ENCODE measurements at places on chromosomes 13 and 19.

GRCh38 chr13:33582121-33582520, 235.8 kb upstream of the RFC3 start:
- DNase-seq: peak; percentile 6

GRCh38 chr13:32430018-32430747, 2.3 kb upstream of the N4BP2L1 start:
- no peak for DNase-seq

- DNase-seq: no peak
Measured at GRCh38 chr13:79289571-79289970, 116.5 kb downstream of the RBM26 start.

- no peak for DNase-seq
Measured at GRCh38 chr13:54949735-54950134, 1921.1 kb downstream of the OLFM4 start.

DNA sequence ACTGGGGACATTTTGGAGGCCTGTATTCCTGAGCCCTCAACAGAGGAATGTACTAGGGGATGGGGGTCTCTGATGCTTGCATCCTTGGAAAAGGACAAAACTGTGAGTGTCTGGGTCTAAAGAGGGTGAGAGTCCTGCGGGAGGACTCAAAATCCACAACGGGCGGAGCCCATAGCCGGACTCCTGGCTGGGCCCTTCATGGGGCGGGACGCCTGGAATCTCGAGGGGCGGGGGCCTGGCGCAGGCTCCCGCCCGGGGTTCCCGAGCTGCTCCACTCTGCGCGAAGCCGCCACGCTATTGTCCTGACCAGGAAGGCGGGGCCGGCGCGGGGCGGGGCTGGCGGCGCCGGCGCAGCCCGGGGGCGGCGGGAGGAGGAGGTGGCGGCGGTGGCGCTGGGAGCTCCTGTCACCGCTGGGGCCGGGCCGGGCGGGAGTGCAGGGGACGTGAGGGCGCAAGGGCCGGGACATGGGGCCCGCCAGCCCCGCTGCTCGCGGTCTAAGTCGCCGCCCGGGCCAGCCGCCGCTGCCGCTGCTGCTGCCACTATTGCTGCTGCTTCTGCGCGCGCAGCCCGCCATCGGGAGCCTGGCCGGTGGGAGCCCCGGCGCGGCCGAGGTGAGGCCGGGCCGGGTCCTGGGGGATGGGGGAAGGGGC, at the start of gene APLP1:
APLP1 (plus strand) TSS at position 403 of the 651 bp plus-strand sequence; CDS start at position 466, 63 bp downstream.
- no peak for DNase-seq

DNA sequence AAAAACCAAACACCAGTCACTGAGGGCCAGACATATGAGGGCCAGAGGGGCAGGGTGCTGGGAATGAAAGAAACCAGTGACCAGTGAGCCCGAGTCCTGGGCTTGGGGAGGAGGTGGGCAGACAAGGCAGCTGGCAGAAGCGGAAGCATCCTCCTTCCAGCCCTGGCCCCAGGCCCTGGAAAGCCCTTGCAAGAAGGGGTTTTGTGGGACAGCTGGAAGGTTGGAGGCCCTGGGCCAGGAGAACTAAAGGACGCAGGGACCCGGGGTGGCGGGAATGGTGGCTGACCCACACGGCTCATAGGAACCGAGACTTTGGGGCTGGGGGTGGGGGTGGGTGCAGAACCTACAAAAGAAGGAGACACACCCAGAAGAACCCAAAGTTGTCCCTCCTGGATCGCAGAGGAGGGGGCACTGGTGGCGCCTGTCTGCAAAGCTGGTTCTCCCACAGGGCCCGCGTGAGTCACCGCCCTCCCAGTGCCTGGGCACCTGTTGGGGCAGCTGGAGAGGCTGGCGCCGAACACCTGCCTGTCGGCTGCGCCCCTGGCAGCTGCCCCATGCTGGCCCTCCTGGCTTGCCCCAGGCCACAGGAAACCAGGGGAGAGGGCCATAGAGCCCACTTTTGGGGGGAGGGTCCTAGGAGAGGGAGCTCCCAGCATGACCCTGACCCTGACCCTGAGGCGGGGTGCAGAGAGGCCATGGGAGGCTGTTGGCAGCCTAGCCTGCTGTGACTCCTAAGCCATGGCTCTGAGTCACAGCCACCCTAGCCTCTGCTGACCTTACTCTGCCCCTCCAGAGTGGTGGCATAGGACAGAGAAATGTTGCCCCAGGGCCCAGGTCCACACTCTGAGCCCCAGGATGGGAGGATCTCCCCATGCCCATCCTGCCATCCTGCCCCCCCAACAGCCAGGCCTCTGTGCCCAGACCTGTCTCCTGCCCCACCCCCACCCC, 802 bp downstream of the DMPK start:
- DNase-seq: no peak

- no peak for DNase-seq
Measured at GRCh38 chr13:79287939-79288795, 117.9 kb downstream of the RBM26 start.

- no peak for DNase-seq
Measured at GRCh38 chr13:74555651-74556420, 421.6 kb upstream of the KLF12 start.

- DNase-seq: no peak
Measured at GRCh38 chr19:51025401-51025800, 1.0 kb downstream of the KLK11 start.

- DNase-seq: peak; percentile 69
Measured at GRCh38 chr13:80338781-80339562, 2.0 kb downstream of the SPRY2 start.

DNA sequence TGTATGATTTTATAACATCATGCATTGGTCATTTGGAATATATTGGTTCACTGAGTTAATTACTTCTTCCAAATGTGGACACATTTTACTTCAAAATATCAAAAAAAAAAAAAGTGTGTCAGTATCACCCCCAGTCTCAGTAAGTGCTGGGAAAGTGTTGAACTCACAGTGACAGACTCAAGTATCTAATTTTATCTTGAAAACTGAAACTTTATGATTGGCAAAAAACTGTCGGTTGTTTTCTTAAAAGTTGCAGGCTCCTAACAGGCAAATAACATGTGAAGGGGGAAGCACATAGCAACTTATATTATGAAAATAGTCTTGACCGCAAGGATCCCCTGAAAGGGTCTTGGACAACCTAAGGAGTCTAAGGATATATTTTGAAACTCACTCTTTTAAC, 33.5 kb upstream of the TPP2 start:
- DNase-seq: no peak

GRCh38 chr13:25827831-25828465, 223.9 kb downstream of the SHISA2 start:
- DNase-seq: no peak

- peak; percentile 95 for DNase-seq
Measured at GRCh38 chr13:92838786-92839185, 387.8 kb upstream of the GPC6 start.

DNA sequence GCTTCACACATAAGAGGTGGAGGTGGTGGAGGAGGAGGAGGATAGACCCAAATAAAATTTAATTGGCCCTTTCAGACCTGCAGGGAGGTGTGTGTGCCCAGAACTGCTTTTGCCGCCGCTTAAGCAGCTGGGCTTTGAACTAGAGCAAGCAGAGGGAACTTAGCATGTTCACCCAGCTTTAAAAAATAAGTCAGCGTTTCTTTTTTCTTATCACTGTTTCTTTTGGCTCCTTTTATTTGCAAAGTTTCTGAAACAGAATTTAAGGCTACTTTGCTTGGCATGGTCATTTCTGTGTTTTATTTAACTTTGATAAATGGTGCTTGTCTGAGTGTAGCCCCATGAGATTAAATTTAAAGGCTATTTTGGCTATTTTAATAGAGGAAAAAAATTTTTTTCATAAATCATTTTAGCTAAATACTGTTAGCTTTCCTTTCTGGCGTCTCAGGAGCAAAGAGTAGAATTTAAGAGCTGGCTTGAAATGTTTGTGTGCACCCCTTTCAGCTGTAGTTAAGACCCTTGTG, 43.3 kb upstream of the RNF113B start:
- DNase-seq: no peak

DNA sequence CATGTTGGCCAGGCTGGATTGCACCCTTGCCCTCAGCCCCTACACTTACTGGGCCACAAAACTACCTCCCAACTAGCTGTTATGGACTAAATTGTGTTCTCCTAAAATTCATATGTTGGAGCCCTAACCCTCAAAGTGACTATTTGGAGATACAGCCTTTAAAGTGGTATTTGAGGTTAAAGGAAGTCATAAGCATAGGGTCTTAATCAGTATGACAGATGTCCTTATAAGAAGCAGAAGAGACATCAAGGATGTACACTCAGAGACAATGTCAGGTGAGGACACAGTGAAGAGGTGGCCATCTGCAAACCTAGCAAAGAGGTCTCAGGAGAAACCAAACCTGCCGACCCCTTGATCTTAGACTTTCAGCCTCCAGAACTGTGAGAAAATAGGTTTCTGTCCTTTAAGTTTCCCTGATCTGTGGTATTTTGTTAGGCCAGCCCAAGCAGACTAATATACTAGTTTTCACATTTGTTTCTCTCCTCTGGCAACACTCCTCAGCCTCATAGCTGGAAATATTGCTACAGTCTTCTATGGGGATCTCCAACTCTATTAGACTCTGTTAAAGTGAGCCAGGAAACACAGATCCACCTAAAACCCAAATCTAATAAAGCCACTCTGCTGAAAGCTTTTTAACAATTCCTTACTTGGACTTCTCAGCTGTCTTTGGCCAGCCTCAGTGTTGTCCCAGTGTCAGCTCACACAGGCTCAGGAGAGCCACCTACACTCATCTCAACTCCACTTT, 256.5 kb downstream of the TBC1D4 start:
- no peak for DNase-seq

DNA sequence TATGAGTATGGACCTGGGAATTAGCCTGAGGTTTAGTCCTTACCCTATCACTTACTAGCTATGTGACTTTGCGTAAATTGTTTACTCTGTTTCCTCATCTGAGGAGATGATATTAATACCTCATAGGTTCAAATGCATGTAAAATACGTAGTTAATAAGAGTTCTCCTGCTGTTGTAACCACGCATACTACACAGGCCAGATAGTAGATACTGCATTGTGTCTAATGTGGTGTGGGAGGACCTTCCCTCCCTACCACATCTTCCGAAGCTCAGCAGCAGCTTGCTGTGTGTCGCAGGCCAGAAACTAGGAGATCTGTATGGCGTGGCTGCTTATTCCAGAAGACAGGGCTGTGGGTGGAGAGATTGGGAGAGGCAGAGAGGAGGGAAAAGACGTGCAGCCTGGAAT, 23.0 kb downstream of the GTF2F2 start:
- DNase-seq: no peak

GRCh38 chr13:99151516-99151915, 49.1 kb upstream of the UBAC2 start:
- DNase-seq: no peak

DNA sequence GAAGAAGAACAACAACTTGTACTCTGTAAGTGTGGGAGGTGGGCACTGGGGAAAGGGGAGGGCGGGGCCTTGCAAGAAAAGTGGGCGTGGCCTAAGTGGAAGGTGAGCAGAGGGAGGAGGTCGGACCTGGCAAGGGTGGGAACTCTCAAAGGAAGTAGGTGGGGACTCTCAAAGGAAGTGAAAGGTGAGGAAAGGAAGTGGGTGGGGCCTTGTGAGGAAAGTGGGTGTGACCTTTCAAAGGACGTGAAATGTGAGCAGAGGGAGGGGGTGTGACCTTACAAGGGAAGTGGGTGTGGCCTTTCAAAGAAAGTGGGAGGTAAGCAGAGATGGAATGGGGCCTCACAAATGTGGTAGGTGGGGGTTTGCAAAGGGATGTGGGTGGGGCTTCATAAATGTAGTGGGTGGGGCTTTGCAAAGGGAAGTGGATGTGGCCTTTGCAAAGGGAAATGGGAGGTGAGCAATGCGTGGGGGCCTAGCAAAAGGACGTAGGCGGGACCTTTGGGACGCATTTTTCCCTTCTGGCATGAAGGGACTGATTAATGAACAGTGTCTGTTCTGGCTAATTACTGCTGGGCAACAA, 25.9 kb downstream of the ACSBG2 start:
- DNase-seq: no peak

DNA sequence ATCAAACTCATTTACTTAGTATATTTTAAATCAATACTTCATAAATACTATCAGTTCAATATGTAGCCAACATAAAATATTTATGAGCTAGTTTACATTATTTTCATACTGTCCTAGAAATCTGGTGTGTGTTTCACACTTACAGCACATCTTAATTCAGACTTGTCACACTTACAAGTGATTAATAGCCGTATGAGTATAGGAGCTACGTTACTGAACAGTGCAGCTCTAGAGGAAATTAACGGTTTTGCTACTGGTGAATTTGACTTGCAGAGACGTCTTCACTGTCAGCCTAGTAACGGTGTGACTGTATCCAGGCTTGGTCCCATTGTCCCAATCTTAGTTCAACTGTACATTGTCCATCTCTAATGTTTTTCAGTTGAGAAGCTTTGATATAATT, 33.7 kb upstream of the POSTN start:
- DNase-seq: no peak

- DNase-seq: no peak
Measured at GRCh38 chr13:25528266-25528665, 156.5 kb downstream of the ATP8A2 start.

DNA sequence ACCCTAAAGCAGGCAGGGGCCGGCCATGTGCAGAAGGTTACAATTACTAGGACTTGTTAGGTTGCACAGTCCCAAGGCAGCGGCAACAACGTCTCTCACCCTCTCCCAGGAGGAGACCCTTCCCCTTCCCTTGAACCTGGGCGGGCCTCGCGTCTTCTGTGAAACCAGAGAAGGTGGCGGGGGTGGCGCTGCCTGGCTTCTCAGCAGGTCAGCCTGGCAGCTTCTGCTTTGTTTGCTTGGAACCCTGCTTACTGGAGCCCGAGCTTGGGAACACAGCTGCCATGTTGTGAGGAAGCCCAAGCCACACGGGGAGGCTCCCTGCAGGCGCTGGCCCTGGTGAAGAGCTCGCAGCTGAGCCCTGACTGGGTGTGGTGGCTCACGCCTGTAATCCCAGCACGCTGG, 15.5 kb downstream of the MKNK2 start:
- no peak for DNase-seq

- DNase-seq: no peak
Measured at GRCh38 chr19:1258707-1259205, 10.4 kb downstream of the MIDN start.

GRCh38 chr19:4969292-4969771, 419 bp downstream of the KDM4B start:
- no peak for DNase-seq

- DNase-seq: no peak
Measured at GRCh38 chr13:90974249-90974975, 373.1 kb upstream of the MIR17HG start.

DNA sequence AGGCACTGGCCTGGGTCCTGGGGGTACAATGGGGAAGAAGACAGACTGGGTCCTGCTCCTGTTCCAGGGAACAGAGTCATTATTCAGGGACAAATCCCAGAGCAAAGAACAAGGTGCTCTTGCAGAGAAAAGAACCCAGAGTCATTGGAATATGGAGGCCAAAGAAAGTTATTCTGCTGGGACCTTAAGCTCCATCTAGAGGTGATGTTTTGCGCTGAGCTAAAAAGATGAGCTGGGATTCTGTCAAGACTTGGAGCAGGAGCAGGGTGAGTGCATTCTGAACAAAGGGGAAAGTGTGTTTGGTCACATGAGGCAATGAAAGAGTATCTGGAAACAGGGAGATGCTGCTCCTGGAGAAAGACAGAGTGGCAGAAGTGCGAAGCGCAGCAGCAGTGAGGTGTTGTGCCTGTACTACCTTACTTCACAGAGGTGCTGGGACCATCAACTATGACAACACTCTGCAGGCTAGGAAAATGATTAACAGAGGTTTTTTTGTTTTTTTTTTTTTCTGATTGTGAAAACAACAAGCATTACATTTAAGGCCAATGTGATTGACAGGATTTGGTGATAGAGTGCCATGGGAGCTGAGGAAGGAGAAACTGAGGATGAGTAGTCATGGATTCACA, 95.3 kb upstream of the TNFSF11 start:
- DNase-seq: no peak

Measured in fibroblast of the conjunctiva (primary cell).